ENCODE measurements at places on chromosomes 16 and 17.

GRCh38 chr17:49287481-49287880, 56.9 kb upstream of the PHOSPHO1 start:
- no peak for DNase-seq

DNA sequence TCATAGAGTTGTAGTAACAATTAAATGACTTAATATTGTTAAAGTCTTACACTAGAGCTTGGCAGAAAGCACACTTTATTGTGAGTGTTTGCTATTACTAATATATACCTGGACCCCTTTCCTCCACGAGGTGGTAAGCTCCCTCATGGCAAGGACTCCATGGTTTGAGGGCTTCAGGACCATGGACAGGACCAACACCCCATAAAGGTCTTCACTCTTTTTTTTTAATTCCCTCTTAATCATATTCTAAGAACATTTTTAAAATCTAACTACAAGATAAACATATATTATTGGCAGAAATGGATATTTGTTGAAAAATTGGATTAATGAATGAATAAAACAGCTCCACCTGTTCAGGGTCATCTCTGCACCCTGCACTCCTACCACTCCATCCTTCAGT, 154.5 kb downstream of the CBLN1 start:
- DNase-seq, result no peak

DNA sequence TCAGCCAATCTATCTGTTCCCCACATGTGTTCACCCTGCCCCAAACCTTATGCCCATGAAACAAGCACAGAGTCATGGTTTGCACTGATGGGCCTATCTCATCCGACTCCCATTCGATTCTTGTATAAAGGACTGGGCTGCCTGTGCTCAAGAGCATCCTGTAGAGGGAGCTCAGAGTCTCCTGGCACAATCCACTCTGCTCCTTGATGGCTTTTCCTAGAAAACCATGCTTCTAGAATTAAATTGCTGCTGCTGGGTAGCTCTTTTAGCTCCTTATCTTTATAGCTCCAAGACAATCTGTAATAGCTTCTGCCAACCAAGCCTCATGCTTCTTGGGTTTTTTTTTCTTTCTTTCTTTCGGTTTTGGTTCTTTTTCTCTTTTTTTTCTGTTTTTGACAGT, 9.7 kb downstream of the ZNF19 start:
- no peak for DNase-seq

- DNase-seq, result no peak
Observed at GRCh38 chr17:35074711-35075707, 11.5 kb upstream of the RFFL start.

- DNase-seq, result no peak
Observed at GRCh38 chr16:52553322-52553721, 6.4 kb upstream of the TOX3 start.

- DNase-seq, result no peak
Observed at GRCh38 chr17:66686601-66687000, 148.3 kb upstream of the CACNG5 start.

DNA sequence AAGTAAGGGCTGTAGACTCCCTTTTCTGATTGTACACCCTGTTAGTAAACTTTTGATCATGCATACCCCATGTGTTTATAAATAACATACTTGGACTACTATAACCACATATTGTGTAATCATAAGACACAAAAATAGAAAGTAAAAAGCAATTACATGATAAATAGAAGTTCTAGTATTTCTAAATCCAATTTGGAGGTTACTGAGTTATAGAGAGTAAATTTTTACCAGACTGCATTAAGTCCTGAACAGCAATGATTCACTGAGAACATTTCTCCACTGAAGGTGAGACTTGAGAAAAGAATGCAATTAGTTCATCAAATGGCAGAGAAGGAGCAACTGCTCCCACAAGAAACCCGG, 7.7 kb upstream of the TBKBP1 start:
- DNase-seq, result no peak

- no peak for DNase-seq
Observed at GRCh38 chr16:58502217-58502921, 2.4 kb downstream of the NDRG4 start.

DNA sequence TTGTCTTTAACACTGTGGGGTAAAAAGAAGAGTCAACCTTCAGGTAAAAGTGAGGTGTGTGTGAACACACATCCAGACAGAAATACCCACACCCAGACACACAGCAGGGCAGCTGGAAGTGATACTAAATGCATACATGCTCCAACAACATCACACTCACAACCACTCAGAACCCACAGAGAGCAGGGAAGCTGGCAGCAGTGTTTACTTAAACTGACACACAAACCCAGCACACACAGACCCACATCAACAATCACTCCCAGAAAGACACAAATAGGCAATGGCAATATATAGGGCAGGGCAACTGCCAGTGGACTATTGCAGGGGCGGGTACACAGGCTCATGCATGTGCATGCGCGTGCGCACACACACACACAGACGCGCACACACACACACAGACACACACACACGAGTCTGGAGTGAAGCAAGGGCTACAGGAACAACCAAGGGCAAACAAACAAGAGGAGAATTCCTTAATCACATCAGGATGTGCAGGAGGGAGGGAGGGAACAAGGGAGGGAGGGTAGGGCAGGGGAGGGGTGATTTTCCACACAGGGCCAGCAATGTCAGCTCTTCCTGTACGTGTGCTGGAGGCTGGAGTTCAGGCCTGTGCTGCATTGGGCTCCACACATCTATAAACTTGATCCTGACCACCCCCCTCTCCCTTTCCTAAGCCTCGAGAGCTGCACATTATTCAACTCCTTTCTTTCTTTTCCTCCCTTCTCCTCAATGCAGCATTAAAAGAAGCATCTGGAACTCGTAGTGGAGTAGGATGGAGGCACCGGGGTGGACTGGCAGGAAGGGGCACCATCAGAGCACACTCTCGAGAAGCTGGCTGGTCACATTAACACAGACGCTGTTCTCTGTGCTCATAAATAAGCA, 30.1 kb downstream of the HIC1 start:
- no peak for DNase-seq

- DNase-seq, result no peak
Observed at GRCh38 chr17:42456223-42457106, 2.2 kb upstream of the ATP6V0A1 start.

DNA sequence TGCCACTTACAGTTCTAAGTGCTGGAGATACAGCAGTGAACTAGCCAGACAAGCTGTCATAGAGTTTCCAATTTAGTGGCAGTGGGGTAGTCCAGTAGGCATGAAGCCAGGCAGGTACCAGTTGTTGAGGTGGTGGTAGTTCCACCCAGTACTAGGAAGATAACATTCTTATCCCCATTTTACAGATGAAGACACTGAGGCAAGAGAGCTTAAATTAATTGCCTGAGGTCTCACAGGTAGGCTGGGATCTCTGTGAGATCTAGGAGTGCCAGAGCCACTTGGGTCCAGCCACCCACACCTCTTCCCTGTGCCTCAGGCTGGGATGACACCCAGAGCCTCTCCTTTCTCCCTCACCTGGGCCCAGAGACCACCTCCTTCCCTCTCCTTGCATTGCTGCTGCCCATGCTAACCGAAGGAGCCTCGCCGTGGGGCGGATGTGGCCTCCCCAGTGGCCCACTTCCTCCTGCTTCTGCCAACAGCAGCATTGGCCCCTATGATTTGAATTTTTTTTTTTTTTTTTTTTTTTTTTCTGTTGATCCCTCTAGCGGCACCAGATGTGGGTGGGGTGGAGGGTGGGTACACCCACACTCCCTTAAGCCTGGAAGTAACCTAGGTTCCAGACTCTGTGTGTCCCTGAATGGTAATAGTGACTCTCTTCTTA, 114.0 kb downstream of the PRKCB start:
- DNase-seq, result no peak

DNA sequence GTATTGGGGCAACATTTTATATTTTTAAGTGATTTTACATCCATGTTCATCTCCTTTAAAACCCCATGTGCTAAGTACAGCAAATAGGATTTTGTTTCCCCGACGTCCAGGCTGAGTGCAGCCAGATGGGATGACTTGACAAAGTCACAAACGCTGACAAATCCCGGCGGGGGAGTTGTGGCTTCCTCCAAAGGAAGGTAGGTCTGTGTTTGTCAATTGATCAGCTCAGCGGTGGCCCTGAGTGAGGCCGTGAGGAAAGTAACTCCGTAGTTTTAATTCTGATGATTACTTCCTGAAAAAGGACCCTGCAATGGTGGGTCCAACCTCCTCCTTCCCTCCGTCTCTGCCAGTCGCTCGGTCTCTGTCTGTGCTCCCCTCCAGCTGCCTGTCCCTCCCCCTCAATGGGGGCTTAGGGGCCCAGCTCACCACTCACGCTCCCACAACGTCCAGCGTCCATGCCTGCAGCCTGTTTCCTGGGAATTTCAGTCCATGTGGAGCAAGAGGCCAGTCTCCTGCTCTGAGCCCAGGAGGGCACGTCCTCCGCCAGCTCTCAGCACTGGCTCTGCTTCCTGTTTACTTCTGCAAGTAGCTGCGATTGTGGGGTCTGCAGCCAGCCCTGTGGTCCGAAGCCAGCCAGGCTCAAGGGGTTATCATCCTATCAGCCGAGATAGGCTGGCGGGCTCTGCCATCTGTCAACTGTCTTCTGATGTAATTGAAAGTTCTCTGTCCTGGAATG, 209.4 kb upstream of the FOXF1 start:
- no peak for DNase-seq

Measured in NCI-H2081 treated with DMSO at 0.1 percent for 48 hours (cell line).